ENCODE measurements at places on chromosomes 1 and 21.

DNA sequence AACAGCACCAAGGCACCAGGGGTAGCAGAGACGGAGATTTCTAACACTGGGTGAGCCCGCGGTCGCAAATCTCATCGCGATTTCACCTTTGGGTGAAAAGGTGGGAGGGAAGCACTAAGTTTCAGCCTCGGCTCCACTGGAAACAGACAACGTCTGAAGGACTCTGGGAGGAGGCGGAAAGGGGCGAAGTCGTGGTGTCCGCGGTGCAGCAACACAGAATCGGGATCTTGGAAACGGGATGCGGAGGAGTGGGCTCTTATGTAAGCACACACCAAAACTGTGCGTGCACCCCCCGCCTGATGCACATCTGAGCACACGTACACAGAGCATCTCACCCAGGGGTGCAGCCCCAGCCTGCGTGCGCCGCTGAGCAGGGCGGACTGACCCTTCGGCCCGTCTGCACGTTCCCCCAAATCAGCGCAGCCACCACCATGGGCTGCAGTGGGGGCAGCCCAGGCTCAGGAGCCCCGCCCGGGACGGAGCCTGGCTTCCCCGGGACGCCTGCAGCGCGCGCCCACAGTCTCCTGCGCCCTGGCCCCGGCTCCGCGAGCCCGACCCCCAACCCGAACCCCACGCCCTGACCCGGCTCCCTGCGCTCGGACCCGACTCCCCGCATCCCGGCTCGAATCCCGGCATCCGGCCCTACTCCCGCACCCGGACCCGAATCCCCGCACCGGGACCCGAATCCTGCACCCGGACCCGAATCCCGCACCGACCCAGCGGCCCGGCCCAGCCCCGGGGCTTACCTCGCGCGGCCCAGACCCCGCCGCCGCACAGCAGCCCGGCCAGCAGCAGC lies 670 bp downstream of the CLSTN1 start:
- DNase-seq: no peak

DNA sequence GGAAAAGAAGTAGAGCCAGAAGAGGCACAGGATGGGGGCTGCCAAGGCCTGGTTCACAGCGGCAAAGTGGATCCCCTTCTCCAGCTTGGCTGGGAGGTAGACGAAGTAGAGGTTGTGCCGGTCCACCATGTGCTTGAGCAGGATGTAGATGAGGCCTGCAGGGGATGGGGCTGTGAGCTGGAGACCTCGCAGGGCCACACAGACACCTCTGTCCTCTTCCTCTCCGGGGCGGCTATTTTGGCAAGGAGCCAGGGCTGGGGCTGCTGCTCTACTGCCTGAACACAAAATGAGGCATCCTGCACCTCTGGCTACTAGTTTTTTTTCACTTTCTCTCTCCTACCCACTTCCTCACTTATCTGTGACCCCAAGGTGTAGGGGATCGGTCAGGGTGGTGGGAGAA lies 32.3 kb downstream of the TMEM63A start:
- no peak for DNase-seq

- DNase-seq: no peak
These were observed 51.9 kb downstream of the RC3H1 start for GRCh38 chr1:173970252-173970651.

GRCh38 chr1:198638441-198638840 lies 399 bp upstream of the PTPRC start:
- DNase-seq: no peak

DNA sequence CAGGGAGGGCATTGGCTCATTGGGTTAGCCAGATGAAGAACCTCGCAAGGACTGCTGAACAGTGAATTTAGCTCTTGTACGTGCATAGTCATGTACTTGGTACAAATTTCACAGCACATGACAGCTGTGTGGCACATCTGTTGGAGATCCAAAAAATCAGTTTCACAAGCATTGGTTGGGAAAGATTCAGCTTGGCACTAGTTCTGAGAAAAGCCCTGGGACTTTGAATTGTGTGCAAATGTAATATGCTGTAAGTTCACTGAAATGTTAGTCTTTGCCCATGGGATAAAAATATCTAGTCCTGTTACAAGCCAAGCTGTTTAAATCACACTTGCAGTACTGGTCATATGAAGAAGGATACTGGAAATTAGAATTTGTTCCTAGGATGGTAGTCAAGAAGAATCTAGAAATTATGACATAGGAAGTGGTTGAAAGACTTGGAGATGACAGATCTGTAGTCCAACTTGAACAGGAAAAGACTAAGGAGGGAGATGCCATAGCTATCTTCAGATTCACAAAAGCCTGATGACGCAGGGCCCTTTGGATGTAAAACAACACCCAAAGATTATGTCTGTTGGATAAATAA lies 19.2 kb downstream of the LAMC2 start:
- DNase-seq: no peak

DNA sequence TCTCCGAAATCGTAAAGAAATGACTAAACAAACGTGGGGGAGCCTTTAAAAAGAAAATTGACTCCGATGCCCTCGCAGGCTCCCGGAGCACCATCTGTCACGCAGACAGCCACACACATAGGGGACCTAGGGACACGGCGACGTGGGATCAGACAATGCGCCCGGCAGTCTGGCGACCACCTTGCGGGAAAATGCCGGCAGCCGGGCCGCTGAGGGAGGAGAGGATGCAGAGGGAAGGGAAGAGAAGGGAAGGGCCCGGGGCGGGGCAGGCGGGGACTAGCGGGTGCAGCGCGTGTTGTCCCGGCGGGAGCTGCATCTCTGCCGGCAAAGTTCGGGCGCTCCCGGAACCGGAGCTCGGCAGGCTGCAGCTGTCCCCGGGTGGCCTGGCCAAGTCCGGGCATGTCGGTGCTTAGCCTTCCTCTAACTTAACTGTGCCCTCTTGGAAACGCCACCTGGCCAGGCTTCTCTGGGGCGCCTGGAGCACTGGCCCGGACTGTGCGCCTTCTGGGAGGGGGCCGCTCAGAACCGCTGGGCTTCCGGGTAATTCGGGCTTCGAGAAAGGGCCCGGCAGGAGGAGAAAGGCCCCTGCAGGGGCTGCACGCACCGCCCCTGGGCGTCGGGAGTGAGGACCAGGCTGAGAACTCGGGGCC lies 1.8 kb downstream of the NHLH2 start:
- DNase-seq: no peak

DNA sequence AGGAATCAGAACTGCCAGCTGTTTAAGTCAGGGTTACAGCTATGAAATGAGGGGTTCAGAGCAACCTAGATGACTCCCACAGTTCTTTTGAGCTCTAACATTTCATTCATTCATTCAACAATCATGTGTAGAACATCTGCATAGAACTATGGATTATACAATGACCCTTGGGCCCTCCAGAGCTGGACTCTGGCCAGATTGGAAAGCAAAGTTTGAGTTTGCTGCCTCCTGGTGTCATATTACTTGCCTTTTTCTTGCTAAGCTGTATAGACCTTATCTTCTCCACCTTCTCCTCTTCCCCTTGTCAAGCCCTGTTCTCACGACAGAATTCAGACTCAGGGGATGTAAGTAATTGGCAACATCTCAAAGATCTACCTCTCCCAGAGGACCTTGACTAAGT lies 4.0 kb downstream of the CASQ2 start:
- no peak for DNase-seq

DNA sequence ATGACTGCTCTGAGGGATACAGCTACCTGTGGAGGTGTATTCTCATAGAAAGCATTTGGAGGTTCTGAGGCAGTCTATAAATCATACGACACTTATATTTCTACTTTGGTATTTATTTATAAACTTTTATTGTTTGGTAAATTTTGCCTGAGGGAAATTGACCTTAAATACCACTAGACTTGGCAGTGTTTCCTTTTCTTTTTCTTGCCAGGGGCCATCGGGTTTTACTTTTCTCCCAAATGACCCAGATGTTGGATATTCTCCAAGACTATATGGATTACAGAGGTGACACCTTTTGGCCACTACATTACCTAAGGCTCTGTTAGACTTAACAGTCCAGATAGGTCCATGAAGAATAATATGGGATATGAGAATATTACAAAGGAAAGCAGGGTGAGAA lies 28.2 kb downstream of the CHD1L start:
- DNase-seq: no peak

DNA sequence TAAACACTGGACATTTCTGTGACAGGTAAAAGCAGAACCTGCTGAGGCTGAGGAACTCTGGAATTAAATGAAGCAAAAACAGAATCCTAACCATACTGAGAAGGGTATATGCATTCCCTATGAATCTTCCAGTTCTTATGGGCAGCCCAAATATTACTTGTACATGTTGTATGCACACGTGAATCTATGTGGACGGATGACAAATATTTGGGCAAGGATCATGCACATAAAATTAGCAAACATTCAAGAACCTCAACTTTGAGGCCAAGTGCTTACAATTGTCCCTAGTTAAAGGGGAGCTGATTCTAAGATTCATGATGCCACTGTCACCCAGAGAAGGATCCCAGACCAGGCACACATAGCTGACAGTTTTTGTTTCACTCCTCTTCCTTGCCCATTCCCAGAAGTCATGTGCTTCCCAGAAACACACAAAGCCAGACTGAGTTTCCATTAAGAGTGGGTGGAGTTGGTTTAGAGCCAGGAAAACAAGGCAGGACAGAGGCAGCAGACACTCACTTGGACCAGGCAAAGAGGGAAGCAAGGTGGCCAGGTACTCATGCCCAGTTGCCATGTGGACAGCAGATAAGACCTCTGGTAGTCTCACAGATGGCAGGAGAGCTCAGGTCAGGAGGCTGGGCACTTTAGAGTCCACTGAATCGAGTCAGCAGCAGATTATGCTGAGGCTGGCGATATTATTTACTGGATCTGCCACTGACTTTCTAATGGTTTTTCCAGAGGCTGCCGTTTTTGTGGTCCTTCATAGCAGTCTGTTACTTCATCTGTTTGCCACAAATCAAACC lies 25.6 kb downstream of the AK2 start:
- DNase-seq: no peak

DNA sequence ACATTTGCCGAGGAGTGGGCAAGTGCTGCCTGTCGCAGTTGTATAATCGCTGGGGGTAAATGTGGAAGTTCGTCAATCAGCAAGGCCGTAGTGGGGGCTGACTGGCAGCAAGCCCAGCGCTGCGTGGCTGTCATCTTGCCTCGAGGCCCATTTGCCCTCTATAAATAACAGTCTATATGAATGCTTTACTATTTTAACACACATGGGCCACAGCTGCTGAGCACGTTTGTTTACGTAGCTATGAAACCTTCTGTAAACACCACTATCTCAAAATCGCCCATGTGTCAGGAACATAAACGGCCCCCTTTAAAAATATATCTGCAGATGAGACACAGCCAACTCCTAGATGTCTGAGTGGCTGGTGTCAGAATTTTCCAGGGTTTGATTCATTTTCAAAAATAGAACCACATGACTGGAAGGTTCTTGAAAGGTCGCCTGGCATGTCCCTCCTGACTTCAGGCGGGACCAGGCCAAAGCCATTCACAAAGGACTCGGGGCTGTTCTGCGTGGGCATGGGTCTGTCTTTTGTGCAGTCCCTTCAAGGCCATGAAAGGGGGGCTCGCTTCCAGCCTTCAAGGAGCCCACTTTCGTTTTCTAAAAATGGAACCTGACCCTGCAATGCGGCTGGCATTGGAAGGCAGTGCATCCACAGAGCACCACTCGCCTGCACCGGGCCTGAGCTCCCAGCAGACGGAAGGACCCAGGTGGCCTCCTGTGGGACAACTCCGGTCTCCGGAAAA lies 205.5 kb downstream of the KCNJ6 start:
- DNase-seq: no peak

GRCh38 chr1:43854473-43854872 lies 79.1 kb upstream of the ARTN start:
- DNase-seq: no peak

DNA sequence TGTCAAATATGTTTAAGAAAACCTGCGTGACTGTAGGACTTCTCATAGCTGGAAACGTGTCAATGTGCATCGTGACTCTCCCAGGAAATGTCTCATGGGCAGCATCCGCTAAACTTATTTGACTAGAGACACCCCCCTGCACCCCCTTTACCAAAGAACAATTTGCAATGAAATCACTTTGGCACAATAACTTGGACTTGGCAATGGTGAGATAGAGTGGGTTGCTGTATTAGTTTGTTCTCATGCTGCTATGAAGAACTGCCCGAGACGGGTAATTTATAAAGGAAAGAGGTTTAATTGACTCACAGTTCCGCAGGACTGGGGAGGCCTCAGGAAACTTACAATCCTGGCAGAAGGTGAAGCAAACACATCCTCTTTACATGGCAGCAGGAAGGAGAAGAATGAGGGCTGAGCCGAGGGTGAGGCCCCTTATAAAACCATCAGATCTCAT lies 13.8 kb downstream of the CLDN14 start:
- DNase-seq: no peak

DNA sequence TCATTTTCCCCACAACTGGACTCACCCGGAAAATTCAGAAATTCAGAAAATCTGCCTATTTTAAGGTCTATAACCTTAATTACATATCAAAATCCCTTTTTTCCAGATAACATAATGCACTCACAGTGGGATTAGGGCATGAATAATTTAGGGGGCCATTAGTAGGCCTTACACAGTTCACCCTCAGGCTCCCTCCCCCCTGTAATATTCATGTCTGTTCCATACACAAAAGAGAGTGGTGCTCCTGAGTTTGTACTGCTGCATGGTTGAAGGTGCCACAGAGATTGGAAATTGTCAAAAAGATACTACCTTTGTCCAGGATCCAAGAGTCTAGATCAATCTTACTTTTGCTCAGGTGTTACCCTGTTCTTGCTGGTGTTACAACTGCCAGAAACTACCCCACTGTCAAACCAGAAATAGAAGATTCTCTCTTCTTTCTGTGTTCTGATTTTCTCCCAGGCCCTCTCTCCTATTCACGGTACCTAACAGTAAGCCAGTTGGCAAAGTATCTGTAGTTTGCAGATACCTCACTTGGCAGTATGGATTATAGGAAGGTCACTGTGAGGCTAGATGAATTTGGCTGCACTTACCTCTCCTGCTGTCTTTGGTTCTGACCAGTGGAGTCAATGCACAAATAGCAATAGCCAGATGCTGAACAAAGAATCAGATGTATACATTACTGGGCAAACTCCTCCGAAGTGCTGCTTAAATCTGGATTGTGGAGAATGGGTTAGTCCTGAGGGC lies 53.2 kb downstream of the C1orf198 start:
- DNase-seq: no peak

- DNase-seq: no peak
These were observed at the start of gene FRRS1 for GRCh38 chr1:99766378-99766800. TSS of gene FRRS1 (minus strand) at chr1:99766635. CDS start at chr1:99748768, 17,867 bp downstream.

DNA sequence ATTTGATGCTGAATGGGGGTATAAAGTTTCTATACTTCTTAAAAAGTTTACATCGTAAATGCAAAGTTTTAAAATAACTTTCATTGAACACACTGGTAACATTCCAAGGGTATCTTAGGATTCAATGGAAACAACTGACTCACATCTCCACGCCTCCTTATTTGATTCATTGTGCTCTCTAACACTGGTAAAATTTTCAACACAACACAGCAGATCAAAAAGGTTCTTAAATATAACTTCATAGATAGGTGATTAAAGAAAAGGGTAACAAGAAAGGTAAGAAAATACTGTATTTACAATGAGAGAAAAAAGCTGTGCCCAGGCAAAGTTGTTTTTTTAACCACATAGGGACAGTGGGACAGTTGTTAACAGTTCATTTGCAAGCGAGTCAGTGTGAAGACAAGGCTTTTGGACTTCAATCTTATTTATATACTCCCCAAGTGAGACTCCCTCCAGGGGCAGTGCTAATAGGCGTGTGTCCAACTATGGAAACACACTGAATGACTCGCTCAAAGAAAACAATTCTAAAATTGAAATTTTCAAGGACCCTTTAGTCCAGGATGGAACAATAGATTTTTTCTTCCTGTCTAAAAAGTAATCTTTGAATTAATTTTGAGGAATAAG lies 140.5 kb downstream of the TIAM1 start:
- no peak for DNase-seq

GRCh38 chr1:157734321-157734720 lies 33.8 kb upstream of the FCRL3 start:
- DNase-seq: no peak

- no peak for DNase-seq
These were observed 153.2 kb downstream of the TGFB2 start for GRCh38 chr1:218498056-218498938.

All from GOT3 (cell line).